Activated CD4-positive, alpha-beta T cell treated with anti-CD3 and anti-CD28 coated beads for 24 hours (primary cell): ENCODE measurements at places on chromosomes 2 and 18.
A peak's percentile ranks its signal among the peaks of the same experiment; 100 is the strongest.

DNA sequence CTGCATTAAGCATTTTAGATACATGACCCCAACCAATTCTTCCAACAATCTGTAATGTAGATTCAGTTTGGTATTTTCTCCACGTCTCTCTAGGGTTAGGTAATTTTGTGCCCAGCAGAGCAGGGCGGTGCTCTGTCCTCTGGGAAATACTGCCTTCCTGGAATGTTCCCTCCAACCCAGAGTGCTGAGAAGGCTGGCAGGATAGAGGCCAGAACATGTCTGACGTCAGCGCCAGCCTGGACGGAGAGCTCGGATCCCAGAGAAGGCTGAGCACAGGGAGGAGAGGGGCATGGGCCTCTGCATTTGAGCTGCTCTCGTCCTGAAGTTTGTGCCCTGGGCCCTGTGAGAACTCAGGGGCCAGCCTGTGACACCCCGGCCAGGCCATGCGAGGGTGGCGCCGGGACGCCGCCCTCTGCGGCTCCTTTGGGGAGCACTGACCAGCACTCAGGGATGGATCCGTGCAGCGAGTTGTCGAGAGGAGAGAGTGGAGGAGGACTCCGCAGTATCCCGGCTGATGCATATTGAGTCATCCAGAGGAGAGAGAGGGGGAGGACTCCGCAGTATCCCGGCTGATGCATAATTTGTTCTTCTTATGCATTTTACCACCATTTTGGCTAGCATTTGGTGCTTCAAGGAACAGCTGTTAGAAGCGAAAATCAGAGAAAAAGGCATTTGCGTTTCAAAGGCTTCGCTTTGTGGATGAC lies 80.0 kb upstream of the PXDN start:
- no peak for DNase-seq

- no peak for DNase-seq
Observed at GRCh38 chr2:200455958-200456421, 53.9 kb downstream of the KCTD18 start.

- DNase-seq = no peak
Observed at GRCh38 chr2:120842456-120843439, 107.1 kb downstream of the GLI2 start.

GRCh38 chr2:240539906-240540305 lies 17.9 kb downstream of the ANKMY1 start:
- no peak for DNase-seq

- DNase-seq = peak; percentile 61
Observed at GRCh38 chr2:170816504-170817092, at the start of gene GAD1. TSS of gene GAD1 (plus strand) at chr2:170816887. CDS start at chr2:170818592, 1,705 bp downstream.

DNA sequence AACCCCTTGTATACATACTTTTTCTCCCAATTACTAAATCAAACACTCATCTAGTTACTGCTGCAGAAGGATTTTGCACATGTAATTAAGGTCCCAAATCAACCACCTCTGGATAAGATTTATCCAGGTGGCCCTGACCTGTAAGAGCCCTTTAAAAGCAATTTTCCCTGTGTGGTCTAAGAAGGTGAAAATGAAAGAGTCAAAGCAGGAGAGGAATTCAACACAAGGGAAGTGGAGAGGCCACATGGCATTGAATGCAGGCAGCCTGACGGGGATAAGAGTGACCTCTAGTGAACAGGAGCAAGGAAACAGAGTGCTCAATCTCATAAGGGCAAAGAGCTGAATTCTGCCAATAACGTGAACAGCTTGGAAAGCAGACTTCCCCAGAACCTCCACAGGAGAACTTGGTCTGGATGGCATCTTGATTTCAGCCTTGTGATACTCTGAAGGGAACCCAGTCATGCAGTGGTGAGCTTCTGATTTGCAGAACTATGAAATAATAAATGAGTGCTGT lies 27.2 kb downstream of the PPP3R1 start:
- no peak for DNase-seq

GRCh38 chr2:71787476-71788185 lies 334.3 kb downstream of the DYSF start:
- DNase-seq = no peak
